Activated CD8-positive, alpha-beta T cell treated with anti-CD3 and anti-CD28 coated beads, Interleukin-2, amount 10 ng/mL, durations not matched to agents 7 days and 5 days (primary cell): ENCODE measurements at places on chromosomes 5 and 9.

DNA sequence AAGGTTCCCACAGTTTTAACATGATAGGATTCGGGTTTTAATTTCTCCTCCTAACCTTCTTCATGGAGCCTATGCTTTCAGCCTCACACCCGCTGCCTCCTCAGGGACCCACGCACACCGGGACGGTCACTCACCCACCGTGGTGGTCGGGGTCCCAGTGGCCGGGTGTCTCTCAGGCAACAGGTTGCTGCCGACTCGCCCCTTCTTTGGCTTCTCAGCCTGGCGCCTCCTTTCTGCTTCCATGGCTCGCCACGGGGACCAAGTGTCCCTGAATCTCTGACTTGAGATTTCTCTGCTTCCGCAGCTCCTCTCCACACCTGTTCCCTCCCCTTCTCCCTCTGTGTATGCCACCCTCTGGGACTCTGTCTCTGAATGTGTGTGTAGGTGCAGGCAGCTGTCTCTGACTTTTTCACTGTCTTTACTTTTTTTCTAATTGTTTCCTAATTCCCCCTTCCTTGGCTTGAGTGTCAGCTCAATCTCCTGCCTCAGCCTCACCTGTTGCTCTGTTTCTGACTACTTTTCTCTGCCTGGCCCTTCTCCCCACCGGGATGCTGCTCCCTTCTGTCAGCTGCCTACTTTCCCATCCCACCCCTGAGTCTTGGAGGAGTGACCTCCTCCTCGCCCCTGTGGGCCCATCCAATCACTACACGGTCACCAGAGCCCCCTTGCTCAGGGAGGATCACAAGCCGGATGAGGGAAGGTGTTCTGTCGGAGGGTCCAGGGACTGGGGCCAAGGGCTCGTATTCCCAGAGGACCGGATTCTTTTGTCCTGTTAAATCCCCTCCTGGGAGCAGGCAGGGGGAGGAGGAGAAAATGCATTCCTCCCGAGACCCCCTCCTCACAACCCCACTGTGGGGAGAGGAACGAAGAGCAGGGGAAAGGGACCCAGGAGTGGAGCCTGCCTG is at the start of gene PROP1:
Gene PROP1 (minus strand): TSS at position 552 of the 905 bp plus-strand sequence. CDS start 309 bp downstream, at position 243.
- no peak within 1 kb of the TSS for H3K4me3 ChIP-seq
- peaks cover 5% of the 10 kb centered on the region for H3K4me1 ChIP-seq
- H3K27me3 ChIP-seq: peaks cover 30% of the 10 kb centered on the region
- peak within 1 kb of the TSS; percentile 8 for H3K27ac ChIP-seq

DNA sequence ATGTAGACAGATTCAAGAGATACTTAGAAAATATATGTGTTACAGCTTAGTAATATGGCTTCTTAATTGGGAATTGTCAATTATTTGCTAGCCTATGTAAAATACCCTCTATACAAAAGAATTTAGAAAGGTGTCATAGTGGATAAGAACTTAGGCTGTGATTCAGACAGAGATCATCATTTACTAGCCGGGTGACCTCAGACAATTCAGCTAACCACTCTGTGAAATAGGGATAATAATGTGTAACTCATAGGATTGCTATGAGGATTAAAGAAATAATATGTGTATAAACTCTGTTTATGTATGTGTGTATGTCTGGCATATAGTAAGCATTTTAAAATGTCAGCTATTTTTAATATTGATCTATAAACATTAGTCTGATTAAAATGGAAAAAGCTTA is 5.9 kb upstream of the LARS1 start:
- no peak overlapping the region for H3K27ac ChIP-seq
- peaks cover 9% of the 10 kb centered on the region for H3K4me1 ChIP-seq
- no peak for DNase-seq
- no peaks in the 10 kb centered on the region for H3K36me3 ChIP-seq

- H3K4me3 ChIP-seq: peak within 1 kb of the TSS; percentile 68
- DNase-seq: peak; percentile 44
- H3K4me1 ChIP-seq: peaks cover 8% of the 10 kb centered on the region
- no peaks in the 10 kb centered on the region for H3K36me3 ChIP-seq
- peaks cover 40% of the 10 kb centered on the region for H3K27me3 ChIP-seq
- H3K27ac ChIP-seq: no peak within 1 kb of the TSS
Measured at GRCh38 chr5:172454358-172455086, at the start of gene SH3PXD2B. SH3PXD2B (minus strand) TSS chr5:172454525; CDS start chr5:172454352, 173 bp downstream.

- H3K4me1 ChIP-seq: peaks cover 35% of the 10 kb centered on the region
- H3K27me3 ChIP-seq: no peaks in the 10 kb centered on the region
- no peak for DNase-seq
- H3K36me3 ChIP-seq: peaks cover 40% of the 10 kb centered on the region
Measured at GRCh38 chr9:137575716-137576411, 2.9 kb downstream of the DPH7 start.

DNA sequence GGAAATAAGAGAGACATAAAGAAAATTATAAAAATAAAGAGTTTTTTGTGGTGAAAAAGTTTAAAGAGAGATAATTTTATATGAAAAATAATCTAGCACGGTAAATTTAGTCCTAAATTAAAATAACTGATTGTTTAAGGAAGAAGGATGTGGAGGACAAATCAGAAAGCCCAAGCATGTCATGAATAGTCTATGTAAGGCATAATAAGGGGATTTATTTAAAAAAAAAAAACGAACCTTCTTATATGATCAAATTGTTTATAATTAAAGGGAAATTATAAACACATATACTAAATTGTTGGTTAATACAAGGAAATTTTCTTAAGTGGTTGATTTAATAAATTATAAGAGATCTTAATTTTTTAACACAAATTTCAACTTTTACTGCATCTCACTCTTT is 551.8 kb upstream of the TYRP1 start:
- H3K27ac ChIP-seq: no peak overlapping the region
- H3K4me1 ChIP-seq: no peaks in the 10 kb centered on the region
- DNase-seq: no peak

- H3K36me3 ChIP-seq: no peaks in the 10 kb centered on the region
- no peak overlapping the region for H3K4me3 ChIP-seq
- peaks cover 2% of the 10 kb centered on the region for H3K27me3 ChIP-seq
- no peaks in the 10 kb centered on the region for H3K4me1 ChIP-seq
Measured at GRCh38 chr5:144002876-144003275, 167.6 kb downstream of the YIPF5 start.

DNA sequence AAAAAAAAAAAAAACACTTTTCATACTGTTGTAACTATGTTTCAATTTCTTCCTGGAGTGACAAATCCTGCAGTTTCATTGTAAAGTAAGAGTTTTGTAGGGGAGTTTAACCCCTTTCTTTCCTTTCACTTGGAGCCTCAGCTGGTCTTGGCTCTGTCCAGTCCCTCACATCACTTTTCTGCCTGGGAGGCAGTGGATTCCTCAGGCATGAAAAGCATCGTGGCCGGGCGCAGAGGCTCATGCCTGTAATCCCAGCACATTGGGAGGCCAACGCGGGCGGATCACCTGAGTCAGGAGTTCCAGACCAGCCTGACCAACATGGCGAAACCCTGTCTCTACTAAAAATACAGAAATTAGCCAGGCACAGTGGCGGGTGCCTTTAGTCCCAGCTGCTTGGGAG is 45.6 kb upstream of the MYO10 start:
- H3K4me1 ChIP-seq: no peaks in the 10 kb centered on the region
- no peaks in the 10 kb centered on the region for H3K27me3 ChIP-seq
- DNase-seq: no peak
- H3K27ac ChIP-seq: no peak overlapping the region

GRCh38 chr9:136518623-136519022 is 27.2 kb downstream of the NOTCH1 start:
- H3K27me3 ChIP-seq: no peaks in the 10 kb centered on the region
- DNase-seq: no peak
- no peak overlapping the region for H3K27ac ChIP-seq
- H3K36me3 ChIP-seq: peaks cover 22% of the 10 kb centered on the region
- no peaks in the 10 kb centered on the region for H3K4me1 ChIP-seq

GRCh38 chr5:172078726-172079345 is 72.4 kb upstream of the FBXW11 start:
- H3K27me3 ChIP-seq: no peaks in the 10 kb centered on the region
- H3K36me3 ChIP-seq: peaks cover 82% of the 10 kb centered on the region
- peak overlapping the region; percentile 78 for H3K27ac ChIP-seq
- no peak for DNase-seq
- H3K4me1 ChIP-seq: peaks cover 45% of the 10 kb centered on the region
- peak overlapping the region; percentile 19 for H3K4me3 ChIP-seq

GRCh38 chr5:116554764-116555163 is 19.9 kb downstream of the SEMA6A start:
- H3K4me3 ChIP-seq: no peak overlapping the region
- H3K27ac ChIP-seq: no peak overlapping the region
- no peaks in the 10 kb centered on the region for H3K36me3 ChIP-seq
- no peak for DNase-seq

DNA sequence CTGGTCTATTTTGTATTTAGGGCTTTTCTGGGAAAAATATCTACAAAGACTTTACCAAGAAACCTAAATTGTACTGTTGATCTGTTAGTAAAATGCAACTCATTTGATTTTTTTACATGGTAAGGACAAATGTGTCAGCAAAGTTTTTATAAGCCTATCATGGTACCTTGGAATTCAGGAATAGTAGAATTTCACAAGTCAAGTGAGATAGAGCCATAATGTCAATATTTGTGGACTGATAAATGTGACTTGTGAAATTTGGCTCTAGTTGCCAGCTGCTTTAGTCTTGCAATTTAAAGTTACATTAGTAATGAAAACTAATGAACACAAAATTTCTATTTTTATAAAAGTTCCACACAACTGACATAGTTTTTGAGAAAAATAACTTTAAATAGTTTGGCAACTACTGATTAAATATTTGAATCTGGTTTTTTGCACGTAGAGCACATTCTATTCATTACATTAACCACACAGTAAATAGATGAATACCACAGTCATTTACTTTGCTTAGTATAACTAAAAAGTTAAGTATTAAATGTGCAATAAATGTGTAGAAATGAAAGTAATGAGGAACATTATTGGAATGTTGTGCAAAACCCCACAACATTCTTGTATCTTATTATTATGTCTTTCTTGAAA is 41.2 kb upstream of the RIOK2 start:
- H3K27ac ChIP-seq: no peak overlapping the region
- no peaks in the 10 kb centered on the region for H3K36me3 ChIP-seq
- H3K4me1 ChIP-seq: no peaks in the 10 kb centered on the region
- no peak overlapping the region for H3K4me3 ChIP-seq
- DNase-seq: no peak
